ENCODE measurements at places on chromosomes 4 and X. TPM values are rescaled to one million over a fixed set of nuclear protein-coding genes. Genes with fewer than 3 reads are reported as not detected.
A peak's percentile ranks its signal among the peaks of the same experiment; 100 is the strongest.

DNA sequence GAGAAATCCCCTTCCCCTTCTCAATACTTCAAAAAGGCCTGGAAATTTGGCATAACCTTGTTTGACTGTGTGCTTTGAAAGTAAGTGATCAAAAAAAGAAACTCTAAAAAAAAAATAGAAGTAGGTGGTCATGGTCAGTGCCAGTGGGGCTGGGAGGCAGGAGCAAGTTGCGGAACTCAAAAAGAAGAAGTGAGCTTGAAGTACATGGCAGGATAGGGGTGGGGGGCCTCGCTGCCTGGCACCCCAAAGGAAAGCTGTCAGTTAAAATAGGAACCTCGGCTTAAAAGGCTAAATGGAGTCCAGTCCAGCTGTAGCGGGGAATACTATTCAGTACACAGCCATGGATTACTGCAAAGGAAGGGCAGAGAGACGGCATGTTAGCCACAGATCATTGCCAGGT is 12.2 kb upstream of the NKRF start:
- no peak for DNase-seq

- no peak for DNase-seq
These were observed 55.5 kb downstream of the SHISA3 start for GRCh38 chr4:42452823-42453222.

- DNase-seq, result no peak
These were observed 22.8 kb upstream of the FGF2 start for GRCh38 chr4:122803788-122804208.

DNA sequence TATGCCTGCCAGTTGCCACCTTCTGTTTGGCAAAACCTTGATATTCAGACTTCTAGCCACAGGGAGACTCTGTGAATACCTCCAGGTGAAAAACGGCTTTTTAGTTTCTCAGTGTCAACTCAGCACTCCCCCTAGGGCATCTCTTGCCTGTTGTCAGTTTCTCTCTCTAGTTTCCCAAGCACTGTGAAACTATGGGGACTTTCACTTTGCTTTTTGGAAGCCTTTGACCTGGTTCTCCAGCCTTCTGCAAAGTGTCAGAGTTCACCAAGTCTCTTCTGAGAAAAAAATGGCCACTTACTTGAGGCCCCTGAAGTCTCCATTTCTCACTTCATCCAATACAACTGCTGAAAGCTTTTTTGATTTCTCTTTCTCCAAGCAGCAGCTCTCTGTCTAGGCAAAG is 521.5 kb downstream of the INPP4B start:
- DNase-seq, result no peak

GRCh38 chr4:1090036-1090435 is 23.3 kb downstream of the RNF212 start:
- DNase-seq, result no peak

- no peak for DNase-seq
These were observed 13.9 kb downstream of the PHF8 start for GRCh38 chrX:54030329-54030728.

DNA sequence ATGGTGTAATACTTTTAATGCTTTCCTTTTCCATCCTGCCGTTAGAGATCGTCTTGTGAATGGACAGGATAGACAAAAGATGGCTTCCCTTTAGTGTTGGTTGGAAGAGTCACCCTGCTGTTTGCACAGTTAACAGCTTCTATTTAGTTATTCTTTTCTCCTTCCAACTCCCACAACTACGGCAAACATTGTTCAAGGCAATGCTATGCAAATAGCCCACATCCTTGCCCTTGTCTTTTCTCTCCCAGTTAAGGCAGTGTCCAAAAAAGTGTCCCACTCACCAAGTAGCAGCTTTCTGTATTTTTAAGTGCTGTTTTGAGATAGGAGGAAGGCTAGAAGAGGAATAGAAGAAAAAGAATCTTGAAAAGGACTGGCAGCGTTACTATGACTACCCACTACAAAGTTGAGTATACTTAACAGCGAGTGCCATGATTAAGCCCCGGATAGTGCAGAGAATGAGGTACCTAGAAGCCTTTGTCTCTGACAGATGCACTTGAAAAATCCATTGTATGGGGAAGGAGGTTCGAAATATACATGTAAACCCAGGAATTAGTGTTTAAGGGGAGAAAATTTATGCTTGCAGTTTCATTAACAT is 12.1 kb upstream of the RUFY3 start:
- peak; percentile 8 for DNase-seq

GRCh38 chr4:98473046-98473445 is 185.4 kb downstream of the TSPAN5 start:
- no peak for DNase-seq

GRCh38 chrX:122115604-122116003 is 1068.2 kb downstream of the GLUD2 start:
- no peak for DNase-seq

- no peak for DNase-seq
These were observed 100.9 kb downstream of the AMELX start for GRCh38 chrX:11393949-11394654.

GRCh38 chrX:132470831-132471230 is 18.0 kb downstream of the MBNL3 start:
- no peak for DNase-seq

- DNase-seq, result peak; percentile 48
These were observed 143.9 kb downstream of the BCOR start for GRCh38 chrX:39953879-39954278.

DNA sequence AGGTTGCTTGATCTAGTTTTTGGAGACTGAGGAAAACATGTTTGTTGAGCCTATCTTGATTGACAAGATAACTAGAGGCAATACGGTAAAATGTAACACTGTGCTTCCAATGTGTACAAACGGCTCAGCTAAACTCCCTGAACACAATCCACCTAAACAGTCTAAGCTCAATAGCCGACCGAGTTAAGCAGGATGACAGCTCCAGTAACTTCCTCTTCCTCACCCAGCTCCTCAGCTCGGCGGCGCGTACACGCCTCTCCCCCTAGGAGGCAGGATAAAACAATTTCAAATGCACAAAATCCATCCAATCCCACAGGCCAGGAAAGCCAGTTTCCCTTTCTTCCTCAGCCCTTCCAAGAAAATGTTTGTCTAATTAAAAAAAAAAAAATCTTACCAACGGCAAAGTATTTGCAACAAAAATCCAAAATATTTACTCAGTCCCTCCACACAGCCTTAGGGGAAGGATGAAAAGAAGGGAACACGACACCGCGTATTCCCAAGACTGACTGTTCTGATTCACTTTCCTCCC is 1.0 kb downstream of the CNOT6L start:
- peak; percentile 92 for DNase-seq

Gene ADGRL3
- total RNA-seq, result 33.3 TPM

Gene SPP1
- 28.9 TPM for total RNA-seq

Gene FRG2
- not detected for total RNA-seq

Gene PGK1
- 275 TPM for total RNA-seq

Gene TNIP3
- total RNA-seq, result not detected

Gene ZNF157
- total RNA-seq, result 0.92 TPM

Gene SPANXN2
- not detected for total RNA-seq

Gene KLKB1
- total RNA-seq, result 1.2 TPM

Gene DGAT2L6
- total RNA-seq, result not detected

Gene CD40LG
- total RNA-seq, result not detected

Gene IBSP
- not detected for total RNA-seq

Gene YY2
- 0.92 TPM for total RNA-seq

Measured in tongue (tissue), 3 donors.